Osteocyte (in vitro differentiated cells): ENCODE measurements at places on chromosomes 11 and 22.

DNA sequence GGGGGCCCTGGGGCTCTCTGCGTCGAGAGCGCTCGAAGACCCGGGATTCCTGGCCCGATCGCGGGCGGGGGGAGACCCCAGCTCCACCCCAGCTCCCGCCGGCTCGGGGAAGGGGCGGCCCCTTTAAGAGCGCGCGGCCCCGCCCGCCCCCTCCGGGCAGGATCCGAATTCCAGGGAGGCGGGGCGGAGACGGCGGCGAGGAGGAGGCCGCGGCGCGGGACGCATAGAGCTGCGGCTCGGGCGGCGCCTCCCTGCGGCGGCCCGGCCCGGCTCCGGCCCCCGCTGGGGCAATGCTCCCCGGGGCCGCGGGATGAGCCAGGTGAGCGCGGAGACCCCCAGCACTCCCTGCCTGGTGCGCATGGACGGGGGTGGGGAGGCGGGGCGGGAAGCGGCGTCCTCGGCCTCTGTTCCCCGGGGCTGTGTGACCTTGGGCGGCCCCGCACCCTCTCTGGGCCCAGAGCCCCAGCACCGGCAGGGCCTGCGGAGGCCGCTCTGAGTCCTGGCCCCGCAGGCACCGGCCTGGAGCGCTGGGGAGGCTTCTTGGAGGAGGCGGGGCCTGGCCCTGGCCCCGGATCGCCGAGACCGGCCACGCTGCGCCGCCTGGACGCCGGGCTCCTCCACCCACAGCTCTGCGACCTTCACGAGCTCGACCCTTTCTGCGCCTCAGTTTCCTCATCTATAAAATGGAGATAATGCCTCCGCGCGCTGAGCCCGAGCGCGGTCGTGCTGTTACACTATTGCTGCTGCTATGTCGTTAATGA, 565 bp downstream of the GAS2L1 start:
- peak; percentile 94 for DNase-seq

GRCh38 chr22:43802897-43803495, 9.1 kb downstream of the EFCAB6 start:
- DNase-seq, result peak; percentile 2

GRCh38 chr11:64040684-64041322, 5.1 kb downstream of the FLRT1 start:
- no peak for DNase-seq

DNA sequence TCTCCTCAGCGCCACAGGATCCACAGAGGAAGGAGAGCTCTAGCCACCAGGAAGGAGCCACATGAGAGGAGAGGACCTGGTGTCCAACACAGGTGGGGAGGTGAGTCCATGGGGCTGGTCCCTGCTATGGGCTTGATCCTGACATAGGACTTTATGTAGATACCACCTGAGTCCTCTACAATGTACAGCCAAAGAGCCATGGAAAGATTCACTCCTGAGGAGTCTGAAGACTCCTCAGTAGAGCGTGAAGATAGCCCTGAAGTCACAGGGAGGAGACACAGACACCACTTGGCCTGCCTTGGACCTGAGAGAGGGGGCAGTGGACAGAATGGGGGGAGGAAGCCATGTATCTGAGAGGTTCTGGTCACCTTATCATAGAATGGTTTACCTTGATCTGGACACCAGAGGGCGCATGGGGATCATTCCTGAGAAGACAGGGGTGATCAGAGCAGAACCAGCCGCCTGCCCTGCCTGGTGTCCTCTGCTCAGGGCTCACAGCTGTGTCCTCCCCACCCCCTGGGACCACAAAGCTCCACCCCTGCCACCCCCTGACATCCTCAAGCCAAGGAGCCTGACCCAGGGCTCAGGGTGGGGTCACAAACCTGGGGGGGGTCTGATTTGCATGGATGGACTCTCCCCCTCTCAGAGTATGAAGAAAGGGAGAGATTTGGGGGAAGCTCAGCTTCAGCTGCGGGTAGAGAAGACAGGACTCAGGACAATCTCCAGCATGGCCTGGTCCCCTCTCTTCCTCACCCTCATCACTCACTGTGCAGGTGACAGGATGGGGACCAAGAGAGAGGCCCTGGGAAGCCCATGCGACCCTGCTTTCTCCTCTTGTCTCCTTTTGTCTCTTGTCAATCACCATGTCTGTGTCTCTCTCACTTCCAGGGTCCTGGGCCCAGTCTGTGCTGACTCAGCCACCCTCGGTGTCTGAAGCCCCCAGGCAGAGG, 77.0 kb downstream of the ZNF280B start:
- no peak for DNase-seq

GRCh38 chr11:47177846-47178245, 1.2 kb upstream of the ARFGAP2 start:
- no peak for DNase-seq

DNA sequence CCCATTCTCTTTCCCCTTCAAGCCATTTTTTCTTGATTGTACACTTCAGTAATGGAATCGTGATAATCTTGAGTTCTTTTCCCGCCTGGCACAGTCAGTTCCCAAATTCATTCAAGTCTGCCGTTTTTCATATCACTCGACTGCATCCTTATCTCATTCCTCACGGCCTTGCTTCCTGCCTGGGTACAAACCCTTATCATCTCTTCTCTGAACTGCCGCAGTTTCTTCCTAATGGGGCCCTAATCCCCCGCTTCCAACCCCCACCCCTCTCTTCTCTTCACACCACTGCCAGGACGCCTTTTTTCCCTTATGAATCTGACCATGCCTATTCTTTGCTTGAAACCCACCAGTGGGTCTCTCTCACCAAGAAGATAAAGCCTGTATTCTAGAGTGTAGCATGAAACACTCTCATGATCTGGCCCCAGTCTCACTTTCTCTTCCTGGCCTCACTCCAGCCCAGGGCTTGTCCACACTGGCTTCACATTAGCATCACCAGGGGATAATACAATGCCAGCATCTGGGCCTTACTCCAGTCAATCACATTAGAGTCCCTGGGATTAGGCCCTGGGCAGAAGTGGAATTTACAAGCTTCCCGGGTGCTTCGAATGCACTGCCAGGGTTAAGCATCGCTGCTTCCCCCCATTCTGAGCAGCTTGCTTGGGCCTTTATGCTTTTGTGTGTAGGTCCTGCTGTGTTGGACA, 102.1 kb downstream of the FBXO7 start:
- no peak for DNase-seq

DNA sequence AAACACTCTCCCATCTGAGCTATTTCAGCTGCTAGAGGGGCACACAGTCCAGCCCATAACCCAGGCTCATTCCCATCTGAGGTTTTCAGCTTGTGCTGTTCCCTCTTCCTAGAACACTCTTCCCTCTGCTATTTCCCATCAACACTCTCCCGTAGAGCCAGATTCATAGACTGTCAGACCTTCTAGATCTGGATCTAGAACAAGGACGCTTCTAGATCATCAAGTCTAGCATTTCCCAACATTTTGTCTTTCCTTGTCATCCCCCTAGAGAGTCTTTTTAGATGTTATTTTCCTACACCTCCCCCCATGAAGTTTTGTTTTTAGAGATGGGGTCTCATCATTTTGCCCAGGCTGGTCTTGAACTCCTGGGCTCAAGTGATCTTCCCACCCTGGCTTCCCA, 13.4 kb downstream of the CRYBA4 start:
- DNase-seq, result no peak

DNA sequence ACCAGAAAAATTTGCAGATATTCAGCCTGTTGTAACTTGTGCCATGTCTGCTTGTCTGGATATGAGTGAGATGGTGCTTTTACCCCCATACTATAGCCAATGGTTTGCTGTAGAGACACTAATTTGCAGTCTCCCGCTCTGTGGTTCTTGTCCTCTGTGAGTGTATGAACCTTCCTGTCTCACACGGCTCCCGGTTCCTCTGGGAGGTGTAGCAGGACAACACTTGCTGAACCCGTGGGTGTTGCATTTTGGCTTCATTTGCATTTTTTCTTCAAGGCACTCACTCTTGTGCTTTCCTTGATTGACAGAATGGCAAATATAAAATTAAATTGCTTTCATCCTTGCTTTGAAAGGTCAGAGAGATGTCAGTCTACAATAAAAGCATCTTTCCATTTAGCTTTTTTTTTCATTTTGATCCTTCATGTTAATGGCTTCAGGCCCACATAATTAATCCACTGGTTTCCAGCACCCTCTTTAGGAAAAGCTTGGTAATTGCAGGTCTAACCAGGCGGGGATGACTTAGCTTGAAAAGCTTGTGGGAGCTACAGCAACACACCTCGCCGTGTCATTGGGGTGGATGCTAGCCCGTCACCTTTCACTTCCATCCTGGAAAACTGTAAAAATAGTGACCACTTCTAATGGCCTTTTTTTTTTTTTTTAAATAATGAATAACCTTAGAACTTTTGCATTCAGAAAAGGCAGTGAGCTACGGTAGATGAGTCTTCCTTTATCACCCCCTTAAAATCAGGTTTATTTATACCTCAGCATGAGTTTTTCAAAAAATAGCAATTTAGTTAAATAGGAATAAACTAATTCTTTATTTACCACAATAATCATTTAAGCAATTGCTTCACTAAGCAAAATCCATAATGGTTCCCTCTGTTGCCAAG, 27.4 kb upstream of the ST14 start:
- DNase-seq, result no peak

DNA sequence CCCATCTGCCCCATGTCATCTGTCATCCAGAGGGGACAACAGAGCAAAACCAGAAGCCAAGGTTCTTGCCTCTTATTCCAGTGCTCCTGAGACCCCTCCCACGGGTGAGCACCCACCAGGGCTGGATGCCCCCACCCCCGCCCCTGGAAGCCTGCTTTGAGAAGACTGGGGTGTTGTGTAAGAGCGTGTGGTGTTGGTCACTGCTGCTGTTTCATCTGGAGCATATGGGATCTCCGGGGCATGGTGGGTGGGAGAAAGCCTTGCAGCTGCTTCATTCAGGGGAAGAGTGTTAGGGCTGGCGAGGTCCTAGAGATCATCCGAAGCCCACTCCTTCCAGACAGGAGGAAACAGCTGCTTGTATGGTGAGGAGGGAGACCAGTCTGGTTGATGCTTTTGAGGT, 54.1 kb downstream of the CHRDL2 start:
- peak; percentile 34 for DNase-seq
